Colonic mucosa (tissue), 4 donors: ENCODE measurements at places on chromosomes 11 and 22. TPM values are rescaled to one million over a fixed set of nuclear protein-coding genes. Genes with fewer than 3 reads are reported as not detected.

MED15 gene
- 93.1 TPM for total RNA-seq

PAFAH1B2 gene
- 80.5 TPM for total RNA-seq

MYO7A gene
- 4.1 TPM for total RNA-seq

- no peak for DNase-seq
Observed at GRCh38 chr11:13310443-13310842, 32.9 kb downstream of the BMAL1 start.

DNA sequence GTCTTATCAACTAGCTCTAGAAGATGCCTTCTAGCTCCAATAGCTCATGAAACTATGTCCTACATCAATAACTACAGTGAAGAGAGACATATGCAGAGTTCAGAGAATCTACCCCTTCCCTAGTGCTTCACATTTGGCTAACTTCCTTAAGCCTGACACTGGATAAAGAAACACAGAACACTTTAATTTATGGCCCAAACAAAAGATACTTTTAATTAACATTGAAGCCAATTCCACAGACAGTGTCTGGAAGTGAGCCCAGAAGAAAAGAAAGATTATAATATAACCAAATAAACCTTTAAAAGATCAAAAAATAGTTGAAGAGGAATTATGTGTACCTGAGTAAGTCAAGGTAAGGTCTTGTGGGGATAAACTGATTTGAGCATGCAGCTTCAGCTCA lies 255.2 kb downstream of the C11orf87 start:
- DNase-seq: no peak

DNA sequence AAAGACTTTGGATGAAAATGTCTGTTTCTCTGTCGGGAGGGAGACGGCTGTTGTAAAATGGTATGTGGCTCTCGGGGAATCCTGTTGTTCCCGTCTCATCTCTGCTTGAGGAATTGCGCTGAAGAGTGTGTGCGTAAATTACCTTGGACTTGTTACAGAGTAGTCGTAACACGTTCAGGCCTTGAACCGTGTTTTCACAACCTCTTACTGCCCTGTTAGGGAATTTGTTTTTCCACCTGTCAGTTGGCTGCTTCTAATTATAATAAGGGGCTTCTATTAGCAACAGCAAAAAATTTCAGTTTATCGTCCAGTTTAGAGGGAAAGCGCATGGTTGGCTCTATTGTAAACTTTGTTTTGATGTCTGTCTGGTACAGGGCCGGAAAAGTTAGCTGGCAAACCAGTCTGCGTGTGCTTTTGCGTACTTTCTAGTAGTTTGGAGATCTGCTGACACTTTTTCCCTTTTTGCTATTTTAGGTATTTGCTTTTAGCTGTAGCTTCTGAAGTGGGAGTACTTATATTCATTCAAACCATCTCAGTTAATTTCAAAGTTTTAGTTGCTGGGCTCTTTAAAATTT lies 1.5 kb downstream of the HIPK3 start:
- peak; percentile 46 for DNase-seq

- no peak for DNase-seq
Observed at GRCh38 chr22:30615543-30615954, 8.6 kb downstream of the TCN2 start.

DNA sequence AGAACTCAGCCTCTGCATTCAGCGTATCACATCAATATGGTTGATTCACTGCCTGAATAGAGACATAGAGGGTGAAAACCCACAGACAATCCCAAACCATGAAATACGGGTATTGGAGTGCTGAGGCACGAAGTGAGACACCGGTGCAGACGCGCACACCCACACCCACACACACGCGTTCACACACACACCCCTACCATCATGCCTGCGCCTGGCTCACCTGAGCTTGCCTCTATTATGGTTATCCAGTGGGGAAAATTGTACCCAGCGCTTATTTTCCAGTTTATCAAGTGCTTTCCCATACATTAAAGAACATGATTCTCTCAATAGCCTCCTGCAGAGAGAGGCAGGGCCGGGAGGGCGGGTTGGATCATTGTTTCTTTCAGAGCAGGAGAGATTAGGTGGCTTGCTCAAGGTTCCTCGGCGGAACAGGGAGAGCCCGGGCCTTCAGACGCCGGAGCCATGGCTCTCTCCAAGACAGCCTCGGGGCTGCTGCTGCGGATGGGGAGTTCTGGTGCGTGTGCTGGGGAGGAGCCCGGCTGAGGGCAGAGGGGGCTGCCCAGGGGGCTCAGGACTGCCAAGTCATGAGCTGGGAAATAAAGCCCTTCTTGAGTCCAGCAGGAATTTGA lies 78.9 kb upstream of the THY1 start:
- no peak for DNase-seq

GRCh38 chr22:38733329-38733723 lies 22.5 kb downstream of the SUN2 start:
- peak; percentile 76 for DNase-seq

DNA sequence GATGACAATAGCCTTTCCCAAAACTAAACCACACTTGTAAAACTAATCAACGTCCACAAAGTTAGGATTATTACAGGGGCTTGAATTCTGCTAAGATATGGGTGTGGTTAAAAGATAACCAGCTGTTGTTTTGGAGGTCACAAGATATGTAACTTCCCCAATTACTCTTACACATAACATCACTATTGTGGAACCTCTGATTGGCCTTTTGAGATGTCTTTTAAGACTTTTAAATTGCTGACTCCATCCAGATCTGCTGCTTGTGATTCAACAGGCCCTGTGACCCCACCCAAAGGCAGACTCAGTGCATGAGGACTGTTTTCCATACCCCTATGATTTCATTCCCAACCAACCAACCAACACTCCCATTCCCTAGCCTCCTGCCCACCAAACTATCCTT lies 893.9 kb downstream of the OPCML start:
- no peak for DNase-seq

DNA sequence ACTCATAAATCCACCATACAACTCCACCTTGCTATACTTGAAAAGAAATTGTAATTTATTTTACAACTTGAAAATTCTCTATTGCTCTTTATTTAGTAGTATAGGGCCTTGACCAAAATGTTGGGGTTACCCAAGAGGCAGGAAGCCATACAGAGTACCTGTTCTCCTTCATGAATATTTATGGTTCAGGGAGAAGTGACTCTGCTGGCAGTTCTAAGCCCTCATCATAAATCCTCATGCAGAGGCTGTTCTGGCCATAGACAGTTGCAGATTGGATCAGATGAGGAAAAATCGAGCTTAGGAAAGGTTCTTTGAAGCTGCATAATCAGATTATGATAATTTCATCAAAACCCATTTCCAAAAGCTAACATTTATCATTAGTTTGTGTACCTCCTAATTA lies 449.4 kb upstream of the TENM4 start:
- DNase-seq: no peak

- no peak for DNase-seq
Observed at GRCh38 chr11:2094354-2095197, 44.6 kb downstream of the IGF2 start.

GRCh38 chr11:70314730-70315129 lies 44.2 kb downstream of the PPFIA1 start:
- no peak for DNase-seq

DNA sequence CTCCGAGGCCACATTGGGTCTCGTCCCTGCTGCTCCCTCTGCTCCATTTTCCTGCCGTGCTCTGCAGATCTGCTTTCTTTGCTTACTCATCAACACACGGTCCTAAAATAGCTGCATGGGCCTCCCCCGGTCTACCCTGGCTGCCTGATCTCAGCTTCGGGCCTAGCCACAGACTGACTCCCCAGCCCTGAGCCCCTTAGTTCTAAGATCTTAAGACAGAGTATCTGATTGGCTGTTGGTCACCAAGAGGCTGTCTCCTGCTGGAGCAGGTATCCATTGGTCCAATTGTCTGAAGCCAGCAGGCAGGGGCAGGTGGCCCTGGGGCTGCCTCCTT lies 53.7 kb upstream of the NECTIN1 start:
- no peak for DNase-seq

DNA sequence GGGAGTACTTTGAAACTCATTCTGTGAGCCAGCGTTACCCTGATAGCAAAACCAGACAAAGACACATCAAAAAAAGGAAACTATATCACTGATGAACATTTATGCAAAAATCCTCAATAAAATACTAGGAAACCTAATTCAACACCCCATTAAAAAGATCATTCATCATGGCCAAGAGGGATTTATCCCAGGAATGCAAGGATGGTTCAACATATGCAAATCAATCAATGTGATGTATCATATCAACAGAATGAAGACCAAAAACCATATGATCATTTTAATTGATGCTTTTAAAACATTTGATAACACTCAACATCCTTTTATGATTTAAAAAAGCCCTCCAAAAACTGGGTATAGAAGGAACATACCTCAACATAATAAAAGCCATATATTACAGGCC lies 19.8 kb downstream of the RRP8 start:
- no peak for DNase-seq

DNA sequence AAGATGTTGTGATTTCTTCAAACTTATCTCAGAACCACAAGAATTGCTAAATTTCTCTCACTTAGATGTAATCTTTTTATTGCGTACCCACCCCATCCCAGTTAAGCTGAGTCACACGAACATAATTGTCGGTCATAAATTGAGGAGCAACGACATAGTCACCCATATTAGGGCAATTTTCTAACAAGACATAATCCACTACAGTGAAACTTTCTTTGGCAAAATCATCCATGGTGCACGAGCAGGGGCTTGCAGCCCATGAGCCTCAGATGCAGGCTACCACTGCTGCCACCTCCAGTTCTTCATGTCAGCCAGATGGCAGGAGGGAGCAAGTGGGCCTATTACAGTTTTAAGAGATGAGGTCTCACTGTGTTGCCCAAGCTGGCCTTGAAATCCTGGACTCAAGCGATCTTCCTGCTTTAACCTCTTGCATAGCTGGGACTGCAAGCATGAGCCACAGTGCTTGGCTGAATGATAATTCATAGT lies 70.3 kb upstream of the GRK2 start:
- peak; percentile 24 for DNase-seq
